Stimulated activated CD4-positive, alpha-beta T cell treated with anti-CD3 and anti-CD28 coated beads, Interleukin-15, amount 100 ng/mL, for 48 hours (primary cell): ENCODE measurements at places on chromosomes 7 and 10.
A peak's percentile ranks its signal among the peaks of the same experiment; 100 is the strongest.

DNA sequence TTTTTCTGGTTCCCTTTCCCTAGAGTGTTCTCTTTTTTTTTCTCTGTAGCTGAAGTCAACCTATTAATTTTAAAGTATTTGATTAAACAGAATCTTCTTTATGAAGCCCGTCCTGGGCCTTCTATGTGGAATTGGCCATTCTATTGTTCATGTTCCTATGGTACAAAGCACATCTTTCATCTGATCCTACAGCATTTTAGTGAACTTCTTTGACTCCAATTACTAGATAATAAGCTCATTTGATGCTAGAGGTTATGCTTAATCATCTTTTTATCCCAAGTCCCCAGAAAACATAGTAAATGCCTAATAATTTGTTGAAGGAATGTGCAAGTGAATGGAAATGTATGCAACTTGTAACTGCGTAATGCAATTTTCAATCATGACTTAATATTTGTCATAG lies 472.0 kb upstream of the KLF6 start:
- DNase-seq = no peak

GRCh38 chr7:89839329-89839728 lies 314.9 kb upstream of the STEAP1 start:
- DNase-seq = no peak

GRCh38 chr10:31100115-31100601 lies 68.5 kb upstream of the ZNF438 start:
- DNase-seq = no peak

DNA sequence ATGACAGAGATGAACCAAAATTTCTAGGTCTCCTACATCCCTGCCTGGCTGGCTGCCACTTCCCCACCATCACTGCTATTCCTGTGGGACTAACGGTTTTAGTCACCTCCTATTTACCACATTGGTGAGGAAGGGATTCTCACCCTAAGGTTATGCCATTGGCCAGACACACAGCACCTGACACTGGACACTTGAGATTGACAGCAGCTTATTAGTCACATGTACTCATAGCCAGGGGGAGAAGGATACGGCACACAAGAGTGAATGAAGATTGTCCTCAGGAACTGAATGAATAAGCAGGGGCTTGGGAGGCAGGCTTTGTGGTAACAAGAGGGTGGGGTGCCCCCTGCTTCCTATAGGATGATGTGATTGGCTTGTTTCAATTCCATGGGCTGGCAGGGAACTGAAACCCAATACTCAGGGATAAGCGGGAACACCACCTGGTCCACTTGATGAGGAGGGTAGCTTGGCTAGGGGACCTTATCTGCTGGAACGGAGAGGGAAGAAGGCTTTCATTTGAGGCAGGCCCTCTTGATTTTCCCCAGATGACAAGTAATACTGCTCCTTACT lies 99.0 kb downstream of the SPAG6 start:
- DNase-seq = no peak

DNA sequence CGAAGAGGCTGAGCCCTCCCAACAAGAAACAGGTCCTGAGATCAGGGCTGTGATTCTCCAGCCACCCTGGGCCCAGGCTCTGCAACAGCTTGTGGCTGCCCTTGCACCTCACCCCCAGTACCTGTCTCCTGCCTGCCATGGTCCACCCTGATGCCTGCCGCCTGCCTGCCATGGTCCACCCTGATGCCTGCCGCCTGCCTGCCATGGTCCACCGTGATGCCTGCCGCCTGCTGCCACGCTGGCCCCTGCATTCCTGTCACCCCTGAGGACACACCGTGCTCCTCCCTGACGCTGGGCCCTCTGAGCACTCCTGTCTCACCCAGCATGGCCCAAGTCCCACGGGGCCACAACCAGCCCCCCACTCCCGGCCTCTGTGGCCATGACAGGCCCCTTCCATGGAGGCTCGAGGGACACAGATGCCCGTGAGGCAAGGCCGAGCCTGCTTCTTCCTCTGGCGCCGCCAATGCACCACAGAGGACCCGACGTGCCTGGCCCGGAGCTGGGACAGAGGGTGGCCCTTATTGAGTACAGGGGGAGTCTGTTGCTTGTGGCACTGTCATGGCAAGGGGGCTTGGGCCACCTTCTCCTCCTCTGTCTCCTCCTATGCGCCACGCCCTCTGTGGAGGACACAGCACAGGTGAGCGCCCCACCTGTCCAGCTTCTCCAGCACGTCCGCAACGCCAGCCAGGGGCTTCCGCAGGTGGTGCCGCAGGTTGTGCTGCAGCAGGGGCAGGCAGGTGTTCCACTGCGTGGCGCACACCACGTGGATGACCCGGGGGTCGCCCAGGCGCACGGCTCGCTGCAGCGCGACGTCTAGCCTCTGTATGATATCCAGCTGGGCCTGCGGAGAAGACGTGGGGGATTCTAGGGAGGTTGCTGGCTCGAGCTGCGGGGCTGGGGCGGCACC lies 18.1 kb downstream of the CFAP46 start:
- DNase-seq = no peak

- no peak for DNase-seq
These were observed 7.0 kb downstream of the EBF3 start for GRCh38 chr10:129956876-129957673.

DNA sequence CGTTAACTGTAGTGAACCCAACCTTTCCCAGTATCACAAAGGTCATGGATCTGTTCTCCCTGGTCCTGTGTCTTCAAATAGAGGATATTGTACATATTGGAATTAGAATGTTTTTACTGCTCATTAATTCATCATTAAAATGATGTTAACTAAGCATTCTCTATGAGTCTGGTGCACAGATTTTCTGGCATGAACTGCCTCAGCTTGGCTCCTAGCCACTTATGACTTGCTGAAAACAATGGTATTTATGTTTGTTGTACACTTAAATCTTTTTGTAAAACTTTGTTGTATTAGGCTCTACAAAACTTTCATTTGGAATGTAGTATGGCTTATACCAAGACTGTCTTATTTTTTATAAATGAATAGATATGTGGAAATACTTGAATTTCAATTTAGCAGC lies 329.4 kb downstream of the TFEC start:
- DNase-seq = no peak

GRCh38 chr7:88346357-88346756 lies 39.7 kb upstream of the STEAP4 start:
- DNase-seq = no peak

DNA sequence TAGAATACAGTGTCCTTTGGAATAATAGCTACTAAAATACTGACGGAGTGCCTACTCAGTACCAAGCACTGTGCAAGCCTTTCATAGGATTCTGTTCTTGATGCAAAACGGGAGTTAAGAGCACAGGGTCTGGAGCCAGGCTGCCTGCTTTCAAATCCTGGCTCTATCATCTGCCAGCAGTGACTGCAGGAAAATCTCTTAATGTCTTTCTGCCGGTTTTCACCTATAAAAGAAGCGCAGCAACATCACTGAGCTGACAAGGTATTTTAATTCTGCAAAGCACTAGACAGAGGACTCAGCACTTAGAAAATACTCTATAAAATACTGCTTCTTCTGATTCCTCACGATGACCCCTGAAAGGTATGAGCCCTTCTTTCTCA lies 659 bp downstream of the FIGNL1 start:
- DNase-seq = no peak

GRCh38 chr7:18655912-18656311 lies 160.4 kb downstream of the HDAC9 start:
- DNase-seq = no peak

GRCh38 chr7:82677493-82677892 lies 233.9 kb upstream of the CACNA2D1 start:
- peak; percentile 7 for DNase-seq

DNA sequence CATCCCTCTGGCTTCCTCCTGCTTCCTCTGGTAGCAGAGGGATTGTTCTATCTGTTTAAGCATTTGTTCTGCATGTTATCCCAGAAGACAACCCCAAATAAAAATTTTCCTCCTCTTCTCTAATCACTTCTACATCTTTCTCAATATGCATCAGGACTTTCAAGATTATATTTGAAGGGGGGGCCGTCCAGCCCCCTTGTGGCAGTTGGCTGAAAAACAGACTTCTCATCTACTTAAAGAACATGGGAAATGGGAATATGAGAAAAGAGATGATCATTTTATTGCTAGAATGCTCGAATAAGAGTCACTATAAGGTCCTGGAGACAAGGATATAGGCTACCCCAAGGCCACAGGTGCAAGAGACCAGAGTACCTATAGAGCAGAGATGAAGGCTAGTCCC lies 466.0 kb downstream of the REEP3 start:
- no peak for DNase-seq

- DNase-seq = no peak
These were observed 32.9 kb upstream of the SDK1 start for GRCh38 chr7:3267966-3268690.

DNA sequence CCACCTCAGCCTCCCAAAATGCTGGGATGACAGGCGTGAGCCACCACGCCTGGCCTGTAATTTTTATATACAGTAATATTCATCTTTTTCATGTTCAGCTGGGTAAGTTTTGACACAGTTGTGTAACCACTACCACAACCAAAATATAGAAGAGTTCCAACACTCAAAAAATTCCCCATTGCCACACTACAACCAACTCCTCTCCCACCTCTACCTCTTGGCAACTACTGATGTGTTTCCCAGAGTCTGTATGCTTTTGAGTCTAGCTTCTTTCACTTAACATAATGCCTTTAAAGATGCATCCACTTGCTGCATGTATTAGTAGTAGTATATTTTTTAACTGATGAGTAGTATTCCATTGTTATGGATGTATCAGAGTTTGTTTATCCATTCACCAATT lies 90.7 kb downstream of the SRPK2 start:
- DNase-seq = no peak

GRCh38 chr10:16989826-16990293 lies 139.8 kb downstream of the CUBN start:
- DNase-seq = no peak

DNA sequence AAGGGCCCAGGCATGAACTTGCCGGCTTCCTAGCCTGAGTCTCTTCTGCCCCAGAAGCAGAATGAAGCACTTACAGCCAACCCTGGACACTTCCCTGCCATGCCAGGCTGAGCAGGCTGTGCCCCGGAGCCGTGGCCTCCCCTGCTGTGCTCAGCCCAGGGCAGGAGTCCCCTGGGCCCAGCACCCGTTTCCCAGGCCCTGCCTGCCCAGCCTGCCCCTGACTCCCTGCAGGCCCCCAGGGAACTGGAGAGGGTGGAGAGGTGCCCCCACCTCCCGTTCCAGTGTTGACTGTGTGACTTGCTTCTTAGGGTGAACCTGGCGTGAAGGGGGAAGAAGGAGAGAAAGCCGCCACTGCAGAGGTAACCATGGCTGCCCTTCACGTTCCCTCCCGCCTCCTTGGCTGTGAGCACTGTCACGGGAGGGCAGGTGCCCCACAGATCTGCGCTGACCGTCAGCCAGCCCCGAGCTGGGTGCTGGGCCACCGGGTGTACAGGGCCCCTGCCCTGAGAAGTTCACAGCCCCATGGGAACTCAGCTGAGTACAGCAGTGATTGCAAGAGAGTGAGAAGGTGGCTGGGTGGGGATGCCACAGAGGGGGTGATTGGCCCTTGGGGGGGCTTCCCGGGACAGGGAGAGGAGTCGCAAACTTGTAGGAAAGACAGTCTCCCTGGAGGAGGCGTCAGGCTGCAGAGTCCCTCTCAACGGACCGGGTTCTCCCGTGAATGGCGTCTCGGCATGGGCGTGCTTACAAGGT lies 75.9 kb downstream of the MYL10 start:
- DNase-seq = no peak

- no peak for DNase-seq
These were observed 50.9 kb downstream of the GNAI1 start for GRCh38 chr7:80185571-80185970.

- no peak for DNase-seq
These were observed 324.8 kb downstream of the SFMBT2 start for GRCh38 chr10:7085913-7086589.

DNA sequence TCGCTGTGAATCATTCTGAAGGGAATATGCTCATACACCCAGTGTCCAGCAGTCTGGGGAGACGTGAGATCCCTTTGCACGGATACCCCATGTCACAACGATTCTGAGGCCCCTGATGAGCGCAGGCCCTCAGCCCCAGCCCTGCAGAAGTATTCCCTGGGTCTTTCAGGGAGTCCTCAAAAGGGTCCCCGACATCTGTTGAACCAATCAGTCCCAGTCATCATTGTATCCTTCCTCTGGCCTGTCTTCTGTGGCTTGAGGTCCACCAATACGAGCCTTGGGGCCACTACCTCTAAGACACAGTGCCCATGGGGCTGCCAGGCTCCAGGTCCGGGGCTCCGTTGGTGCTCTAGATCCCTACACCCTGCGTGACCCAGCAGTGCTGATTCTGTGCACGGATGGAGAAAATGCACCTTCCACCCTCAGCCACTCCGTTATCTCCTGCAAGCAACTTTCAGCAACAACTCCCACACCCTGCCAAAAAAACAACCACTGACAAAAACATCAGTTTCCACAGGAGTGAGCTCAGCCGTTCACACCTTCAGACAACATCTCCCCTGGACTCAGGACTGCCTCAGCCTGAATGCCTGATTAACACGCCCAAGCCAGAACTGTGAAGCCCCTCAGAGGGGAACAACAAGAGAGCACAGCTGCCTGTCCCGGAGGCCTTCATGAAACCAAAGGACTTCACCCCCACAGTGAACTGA lies 46.9 kb upstream of the KDM7A start:
- DNase-seq = no peak

DNA sequence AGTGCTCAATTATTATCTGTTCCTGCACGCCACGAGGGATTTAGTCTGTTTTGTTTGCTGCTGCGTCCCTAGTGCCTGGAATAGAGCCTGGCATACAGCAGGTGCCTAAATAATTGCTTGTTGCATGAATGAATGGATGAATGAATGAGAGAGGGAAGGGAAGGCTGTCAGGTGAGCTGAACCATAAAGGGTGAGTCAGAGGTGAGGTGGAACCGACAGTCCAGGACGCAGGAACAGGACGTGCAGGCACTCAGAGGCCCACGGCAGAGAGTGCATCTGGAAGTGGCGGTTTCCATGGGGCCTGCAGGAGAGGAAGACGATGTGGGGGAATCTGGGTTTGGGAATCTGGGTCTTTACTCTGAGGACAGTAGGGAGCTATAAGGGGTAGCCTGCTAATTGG lies 17.7 kb upstream of the PPIF start:
- no peak for DNase-seq

DNA sequence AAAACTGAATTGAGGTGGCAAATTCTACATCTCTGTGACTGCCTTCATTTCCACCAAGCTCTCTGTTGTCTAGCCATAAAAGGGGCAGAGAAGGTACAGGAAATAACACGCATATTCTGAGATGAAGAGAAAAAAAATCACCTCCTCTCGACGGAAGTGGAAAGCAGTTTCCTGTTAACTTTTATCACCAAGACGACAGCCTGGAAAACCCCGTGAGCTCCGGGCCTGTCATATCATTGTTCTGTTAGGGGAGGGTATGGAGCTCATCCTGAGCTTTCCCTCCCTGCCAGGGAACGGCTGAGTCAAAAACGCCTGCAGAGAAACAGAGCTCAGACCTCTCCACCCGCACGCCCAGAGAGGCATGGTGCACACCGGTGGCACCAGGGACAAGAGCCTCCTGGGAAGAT lies 200.3 kb downstream of the PRPF18 start:
- peak; percentile 59 for DNase-seq

GRCh38 chr10:108421266-108421665 lies 1256.8 kb upstream of the SORCS1 start:
- DNase-seq = no peak

DNA sequence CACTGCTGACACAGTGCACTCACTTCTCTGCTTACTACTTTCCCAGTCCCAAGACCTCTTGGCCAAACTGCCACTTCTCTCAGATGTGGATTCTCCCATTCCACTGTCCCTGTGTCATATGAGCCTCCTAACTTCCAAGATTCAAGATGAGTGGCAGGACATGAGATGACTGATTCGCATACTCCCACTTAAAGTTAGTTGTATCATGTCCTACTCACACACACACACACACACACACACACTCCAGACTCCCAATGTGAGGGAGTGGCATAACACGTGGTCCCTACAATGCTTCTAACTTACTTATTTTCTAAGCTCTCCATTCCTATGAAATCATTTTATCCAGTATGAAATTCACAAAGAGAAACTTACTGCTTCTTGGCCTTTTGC lies 67.0 kb upstream of the CAV2 start:
- DNase-seq = no peak
